ENCODE measurements at places on chromosomes 11 and 22.

DNA sequence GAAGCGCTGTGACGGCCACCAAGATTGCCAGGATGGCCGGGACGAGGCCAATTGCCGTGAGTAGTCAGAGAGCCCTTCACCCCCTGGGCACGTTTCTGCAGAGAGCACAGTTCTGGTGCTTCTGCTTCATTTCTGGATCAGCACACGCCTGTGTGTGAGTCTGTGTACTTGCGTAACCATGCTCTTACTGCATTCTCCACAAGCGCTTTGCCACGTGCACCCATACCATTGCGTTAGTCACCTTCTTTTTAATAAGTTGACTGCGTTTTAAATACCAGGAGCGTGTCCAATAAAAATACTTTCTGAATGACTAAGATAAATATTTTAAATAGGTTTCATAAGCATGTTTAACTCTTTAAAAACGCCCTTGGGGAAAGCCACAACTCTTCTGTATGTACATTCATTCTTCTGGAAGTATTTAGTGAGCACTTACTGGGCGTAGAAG, 143.0 kb upstream of the SORL1-AS1 start:
- DNase-seq = no peak

- no peak for DNase-seq
These were observed 147.5 kb downstream of the LARGE1 start for GRCh38 chr22:33772745-33773144.

DNA sequence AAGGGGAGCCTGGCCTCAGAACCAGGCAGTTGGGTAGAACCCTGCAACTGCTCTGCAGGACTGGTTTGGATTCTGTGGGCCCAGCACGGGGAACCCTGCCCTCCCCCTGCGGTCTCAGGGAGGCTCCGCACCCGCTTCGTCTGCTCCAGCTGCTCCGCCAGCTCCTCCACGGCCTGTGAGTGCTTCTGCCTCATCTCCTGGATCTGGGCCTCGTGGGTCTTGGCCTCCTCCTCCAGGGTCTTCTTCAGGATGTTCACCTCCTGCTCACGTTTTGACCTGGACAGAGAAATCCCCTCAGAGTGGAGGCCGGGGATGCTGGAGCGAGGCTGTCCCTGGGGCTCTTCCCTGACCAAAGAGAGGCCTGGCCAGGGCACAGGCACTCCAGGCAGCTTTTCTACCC, 41.9 kb downstream of the APOL1 start:
- DNase-seq = no peak

- no peak for DNase-seq
These were observed 113.6 kb downstream of the KCNQ1OT1 start for GRCh38 chr11:2586087-2586792.

- DNase-seq = no peak
These were observed 1.5 kb downstream of the OR51B4 start for GRCh38 chr11:5300251-5300650.

DNA sequence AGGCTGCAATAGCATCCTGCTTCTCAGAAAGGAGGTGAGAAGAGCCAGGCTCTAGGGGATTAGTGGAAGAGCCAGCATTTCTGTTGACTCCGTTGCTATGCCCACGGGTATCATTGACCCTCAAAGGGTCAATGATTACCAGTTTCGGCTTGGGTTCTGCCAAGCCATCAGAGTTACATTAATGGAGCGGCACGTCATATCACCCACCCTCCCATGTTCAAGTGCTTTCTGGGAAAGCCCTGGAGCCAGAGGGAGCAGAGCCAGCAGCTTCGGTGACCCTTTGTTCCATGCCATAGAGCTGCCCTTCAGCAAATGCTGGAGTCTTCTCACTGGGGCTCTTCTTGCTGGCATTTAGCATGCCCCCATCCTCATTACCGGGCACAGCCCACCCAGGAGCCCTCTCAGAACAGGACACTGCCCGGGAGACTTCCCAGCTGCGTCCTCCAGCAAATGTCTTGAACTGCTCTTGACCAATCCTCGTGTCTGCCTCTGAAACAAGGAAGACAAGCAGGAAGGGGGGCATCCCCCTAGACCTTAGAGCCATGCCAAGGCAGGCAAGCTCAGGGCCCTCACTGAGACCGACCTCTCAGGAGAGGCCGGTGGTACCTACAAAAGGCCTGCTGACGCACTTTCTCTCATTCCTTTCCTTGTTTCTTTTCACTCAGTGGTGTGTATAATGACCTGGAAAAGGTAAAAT, 14.6 kb downstream of the KCNJ1 start:
- no peak for DNase-seq

DNA sequence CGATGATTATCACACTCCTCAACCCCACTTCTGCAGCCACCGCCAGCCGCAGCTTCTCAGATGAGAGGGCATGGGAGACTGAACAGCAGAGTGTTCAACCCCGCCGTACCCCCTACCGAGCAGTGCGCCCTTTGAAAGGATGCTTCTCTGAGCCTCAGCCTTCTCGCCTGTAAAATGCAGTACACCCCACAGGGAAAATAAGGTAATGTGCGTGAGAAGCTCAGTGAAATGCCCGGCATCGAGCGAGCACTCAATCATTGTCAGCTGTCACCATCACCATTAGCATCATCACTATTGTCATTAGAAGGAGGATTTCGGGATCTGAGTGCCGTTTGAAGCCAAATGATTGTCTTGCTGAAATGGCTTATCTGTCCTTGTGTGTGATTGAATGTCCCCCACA, 13.6 kb downstream of the TRIM29 start:
- no peak for DNase-seq

DNA sequence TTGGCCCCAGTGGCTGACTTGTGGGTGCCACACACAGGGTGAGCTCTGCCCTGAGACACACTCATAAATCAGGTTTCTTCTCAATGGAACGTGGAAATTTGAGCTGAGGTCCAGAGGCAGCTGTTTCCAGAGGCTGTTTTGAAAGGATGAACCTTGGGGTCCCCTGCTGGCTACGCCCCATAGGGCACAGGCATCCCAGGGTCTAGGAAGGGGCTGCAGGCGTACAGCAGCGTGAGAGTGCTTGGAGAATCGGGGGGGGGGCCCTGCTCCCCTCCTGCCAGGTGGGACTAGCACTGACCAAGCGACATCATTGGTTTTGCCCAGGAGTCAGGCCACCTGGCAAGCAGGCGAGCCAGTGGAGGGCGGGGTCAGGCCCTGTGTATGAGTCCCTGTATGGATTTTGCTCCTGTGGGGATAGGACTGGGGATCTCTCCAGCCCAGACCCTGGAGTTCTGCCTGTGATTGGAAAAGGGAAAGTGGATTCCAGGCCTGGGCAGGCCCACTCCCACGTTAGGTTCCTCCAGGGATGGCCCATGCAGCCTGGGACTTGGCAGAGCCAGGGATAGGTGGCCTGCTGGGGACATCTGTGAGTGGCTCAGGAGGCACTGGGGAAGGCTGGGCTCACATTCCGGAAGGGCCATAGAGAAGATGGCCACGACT, 61.0 kb downstream of the FBXO7 start:
- DNase-seq = no peak

GRCh38 chr11:35112056-35112845, 26.7 kb upstream of the CD44 start:
- DNase-seq = no peak

- DNase-seq = peak; percentile 18
These were observed 128.1 kb upstream of the TOP3B start for GRCh38 chr22:22110548-22111266.

GRCh38 chr11:69245491-69246345, 48.2 kb upstream of the MYEOV start:
- no peak for DNase-seq

DNA sequence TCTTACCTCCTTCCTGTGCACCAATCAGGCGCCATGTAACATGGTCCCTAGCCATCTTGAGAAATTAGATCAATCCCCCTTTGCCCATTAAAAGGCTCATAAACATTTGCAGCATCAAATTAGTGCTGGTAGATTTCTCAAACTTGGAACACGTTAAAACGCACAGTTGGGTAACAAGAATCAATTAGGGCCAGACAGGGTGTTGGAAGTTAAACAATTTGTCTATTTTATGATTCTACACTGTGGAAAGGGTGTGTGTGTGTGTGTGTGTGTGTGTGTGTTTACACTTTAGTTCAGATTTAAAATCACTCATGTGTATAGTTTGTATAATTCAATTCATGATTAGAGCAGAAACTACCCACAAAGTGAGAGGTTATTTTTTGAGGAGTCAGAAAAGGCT, 682.0 kb downstream of the OPCML start:
- DNase-seq = no peak

DNA sequence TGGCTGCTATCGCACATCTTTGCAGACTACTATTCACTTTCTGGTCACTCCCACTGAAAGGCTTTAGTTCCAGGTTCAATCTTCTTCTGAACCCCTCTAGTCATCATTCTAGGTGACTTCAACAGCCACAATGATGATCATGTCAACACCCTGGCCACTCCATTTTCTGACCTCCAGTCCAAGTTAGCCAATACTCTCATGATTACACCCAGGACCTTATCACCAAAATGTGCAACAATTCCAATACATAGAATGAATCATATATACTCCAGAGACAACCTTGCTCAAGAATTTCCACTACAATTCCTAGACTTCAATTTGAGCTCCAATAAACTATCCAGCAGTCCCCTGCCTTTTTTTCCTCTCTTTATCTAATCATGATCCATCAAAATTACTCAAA, 70.7 kb downstream of the PAK1 start:
- no peak for DNase-seq

DNA sequence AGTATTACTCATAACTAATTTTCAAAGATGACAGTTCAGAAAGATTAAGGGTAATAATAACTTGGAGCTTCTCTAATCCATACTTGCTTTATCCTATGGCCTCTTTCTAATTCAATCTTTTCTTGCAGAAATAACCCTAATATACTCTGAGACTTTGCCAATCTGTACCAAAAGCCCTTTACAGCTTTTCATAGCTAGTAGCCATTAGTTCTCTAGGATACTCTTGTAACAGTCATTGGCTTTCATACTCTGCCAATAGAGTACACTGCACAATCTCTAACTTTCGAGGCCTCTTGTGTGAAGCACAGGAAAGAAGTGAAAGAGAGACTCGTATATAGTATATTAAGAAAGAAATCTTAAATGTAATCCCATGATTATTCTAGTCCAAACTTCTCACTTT, 38.1 kb downstream of the SLC36A4 start:
- DNase-seq = no peak

- no peak for DNase-seq
These were observed 4.0 kb upstream of the L3MBTL2 start for GRCh38 chr22:41201141-41201540.

- no peak for DNase-seq
These were observed 17.0 kb upstream of the KCNJ11 start for GRCh38 chr11:17405232-17406005.

- DNase-seq = no peak
These were observed 7.8 kb upstream of the DUSP18 start for GRCh38 chr22:30675436-30675835.

- DNase-seq = no peak
These were observed 1589.4 kb upstream of the TENM4 start for GRCh38 chr11:81030186-81030585.

- DNase-seq = no peak
These were observed 30.4 kb upstream of the CREB3L1 start for GRCh38 chr11:46247090-46247489.

DNA sequence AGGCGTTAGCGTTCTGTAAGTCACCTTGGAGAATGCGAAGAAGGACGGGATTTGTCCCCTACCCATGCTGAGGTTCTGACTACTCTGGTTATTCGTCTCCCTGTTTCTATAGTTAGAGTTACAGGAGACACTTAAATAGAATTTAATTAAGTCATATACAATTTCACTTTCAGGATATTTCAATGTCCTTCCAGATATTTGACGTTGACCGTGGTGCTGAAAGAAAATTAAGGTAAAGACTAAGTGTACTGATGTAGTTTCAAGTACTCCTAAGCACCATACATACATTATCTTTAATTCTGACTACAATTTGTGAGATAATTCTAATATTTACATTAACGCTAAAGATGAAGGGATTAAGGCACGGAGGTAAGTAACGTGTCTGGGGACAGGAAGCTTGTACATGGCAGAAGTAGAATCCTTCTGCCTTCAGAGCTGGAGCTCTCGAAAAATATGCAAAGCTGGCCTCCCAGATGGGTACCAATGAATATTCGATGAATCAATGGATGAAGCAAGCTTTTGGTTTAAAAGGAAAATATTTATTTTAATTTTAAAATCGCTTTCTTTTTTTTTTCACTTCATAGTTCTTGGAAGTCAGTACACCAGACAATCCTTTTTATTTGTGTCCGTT, 539 bp upstream of the SLC36A4 start:
- DNase-seq = peak; percentile 19

DNA sequence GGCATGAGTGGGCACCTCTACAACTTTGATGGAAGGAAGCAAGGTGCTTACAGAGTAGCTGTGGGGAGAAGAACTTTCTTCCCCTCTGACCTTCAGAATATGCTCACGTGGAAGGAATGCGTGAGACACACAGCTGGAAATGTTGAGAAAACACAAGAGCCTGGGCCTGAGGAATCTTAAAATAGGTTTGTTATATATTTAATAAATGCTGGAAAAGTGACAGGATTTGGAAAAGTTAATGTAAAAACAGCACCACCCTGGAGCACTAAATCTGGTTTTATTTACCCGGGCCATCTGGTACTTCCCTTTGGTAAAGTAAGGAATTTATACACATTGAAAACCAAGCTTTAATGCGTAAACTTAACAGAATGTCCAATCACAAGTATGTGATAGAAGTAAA, 14.0 kb upstream of the AMPD3 start:
- no peak for DNase-seq

DNA sequence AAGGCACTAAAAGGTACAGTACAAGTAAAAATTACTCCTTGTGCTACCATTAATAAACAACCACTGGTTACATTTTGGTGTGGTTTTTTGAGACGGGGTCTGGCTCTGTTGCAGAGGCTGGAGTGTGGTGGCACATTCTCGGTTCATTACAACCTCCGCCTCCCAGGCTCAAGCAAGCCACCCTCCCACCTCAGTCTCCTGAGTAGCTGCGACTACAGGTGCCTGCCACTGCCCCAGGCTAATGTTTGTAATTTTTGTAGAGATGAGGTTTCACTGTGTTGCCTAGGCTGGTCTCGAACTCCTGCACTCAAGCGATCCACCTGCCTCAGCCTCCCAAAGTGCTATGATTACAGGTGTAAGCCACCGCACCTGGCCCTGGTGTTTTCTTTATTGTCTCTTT, 20.8 kb downstream of the TAF1D start:
- no peak for DNase-seq

DNA sequence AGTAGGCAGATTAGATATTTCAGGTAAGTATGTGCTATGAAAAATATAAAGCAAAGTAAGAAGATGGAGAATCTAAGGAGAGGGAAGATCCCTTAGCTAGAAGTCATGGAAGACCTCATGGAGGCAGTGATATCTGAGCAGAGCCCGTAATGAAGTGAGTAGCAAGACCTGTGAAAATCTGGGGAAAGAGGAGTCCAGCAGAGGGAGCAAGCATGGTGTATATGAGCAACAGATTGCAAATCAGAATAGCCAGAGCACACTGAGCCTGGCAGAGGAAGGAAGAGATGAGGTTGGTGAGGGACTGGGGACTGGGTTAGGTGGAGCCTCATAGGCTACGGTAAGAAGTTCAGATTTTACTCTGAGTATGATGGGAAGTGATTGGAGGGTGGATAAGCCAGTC, 9.4 kb downstream of the LHFPL7 start:
- no peak for DNase-seq

GRCh38 chr11:130486987-130487923, 38.8 kb downstream of the ADAMTS15 start:
- DNase-seq = no peak

- no peak for DNase-seq
These were observed 81.9 kb downstream of the PRR5L start for GRCh38 chr11:36377759-36378564.
